ENCODE measurements at places on chromosomes 13 and 19. TPM values are rescaled to one million over a fixed set of nuclear protein-coding genes. Genes with fewer than 3 reads are reported as not detected.

DNA sequence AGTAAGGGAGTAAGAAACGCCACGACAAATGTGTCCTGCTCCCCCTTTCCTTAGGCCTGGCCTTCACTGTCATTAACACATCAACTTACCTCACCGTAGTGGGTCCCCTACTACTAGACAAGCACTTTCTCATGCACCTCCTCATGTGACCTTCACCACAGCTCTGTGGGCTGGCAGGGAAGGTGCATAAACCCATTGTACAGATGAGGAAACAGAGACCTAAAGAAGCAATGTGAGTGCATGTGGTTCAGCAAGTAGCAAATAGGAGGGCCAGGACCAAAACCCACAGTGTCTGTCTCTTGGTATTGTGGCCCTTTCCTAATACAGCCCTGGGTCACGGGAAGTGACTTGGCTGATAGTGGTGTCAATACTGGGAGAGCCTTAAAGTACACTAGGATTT is 5.3 kb downstream of the CCDC70 start:
- peaks cover 11% of the 10 kb centered on the region for H3K4me1 ChIP-seq
- no peak for DNase-seq
- H3K4me3 ChIP-seq, result no peak overlapping the region
- no peaks in the 10 kb centered on the region for H3K36me3 ChIP-seq
- no peak overlapping the region for H3K27ac ChIP-seq

GRCh38 chr19:5676772-5677105 is 3.6 kb downstream of the MICOS13 start:
- H3K36me3 ChIP-seq, result peaks cover 17% of the 10 kb centered on the region
- DNase-seq, result no peak
- no peak overlapping the region for H3K4me3 ChIP-seq
- peaks cover 18% of the 10 kb centered on the region for H3K4me1 ChIP-seq

DNA sequence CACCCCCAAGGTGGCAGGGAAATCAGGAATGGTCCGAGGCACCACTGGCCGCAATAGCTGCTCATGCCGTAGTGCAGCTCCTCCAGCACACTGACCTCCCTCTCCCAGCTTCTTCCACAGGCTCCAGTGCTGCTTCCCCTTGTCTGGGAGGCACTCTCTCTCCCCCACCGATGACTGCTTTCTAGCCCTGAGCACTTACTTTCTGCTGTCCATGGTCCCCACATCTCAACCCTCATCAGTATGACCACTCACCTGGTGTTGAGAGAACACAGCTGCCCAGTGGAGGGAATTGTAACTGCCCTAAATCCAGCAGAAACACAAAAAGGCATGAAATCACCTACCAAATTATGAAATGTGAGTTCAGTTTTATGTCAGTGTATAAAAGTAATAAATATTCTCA is 28.9 kb upstream of the TPP2 start:
- no peak overlapping the region for H3K27ac ChIP-seq
- no peaks in the 10 kb centered on the region for H3K36me3 ChIP-seq
- DNase-seq, result no peak

Gene CGB3
- not detected for total RNA-seq

DNA sequence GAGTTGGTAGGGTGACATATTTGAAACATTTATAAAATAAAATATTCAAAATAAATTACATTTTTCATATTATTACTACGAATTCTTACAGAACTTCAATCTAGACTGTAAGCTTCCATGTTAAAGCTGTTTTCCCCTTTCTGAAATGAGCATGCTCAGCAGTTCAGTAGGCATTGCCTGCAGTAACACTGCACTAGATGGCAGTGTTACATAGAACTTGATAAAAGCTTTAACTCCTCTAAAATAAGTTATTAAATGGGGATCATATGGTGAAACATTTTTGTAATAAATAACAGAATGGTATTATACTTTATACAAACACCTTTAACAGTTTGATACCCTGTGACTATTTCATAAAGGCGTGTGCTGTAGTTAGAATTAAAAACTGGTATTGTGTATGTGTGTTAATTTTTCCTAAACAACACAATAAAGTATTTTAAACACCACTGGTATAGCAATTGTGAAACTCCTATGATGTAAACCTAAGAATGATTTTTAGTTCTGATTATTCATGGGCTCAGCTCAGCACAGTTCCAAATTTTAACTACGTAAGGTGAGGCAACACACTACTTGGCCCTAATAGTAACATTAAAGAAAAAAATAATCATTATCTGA is 11.6 kb upstream of the GPR18 start:
- H3K27ac ChIP-seq, result no peak overlapping the region
- H3K36me3 ChIP-seq, result peaks cover 37% of the 10 kb centered on the region
- no peak overlapping the region for H3K4me3 ChIP-seq

- no peak overlapping the region for H3K27ac ChIP-seq
- peak; percentile 27 for DNase-seq
- no peak overlapping the region for H3K4me3 ChIP-seq
- H3K4me1 ChIP-seq, result no peaks in the 10 kb centered on the region
These were observed 30.3 kb upstream of the SEMA6B start for GRCh38 chr19:4589579-4590410.

DNA sequence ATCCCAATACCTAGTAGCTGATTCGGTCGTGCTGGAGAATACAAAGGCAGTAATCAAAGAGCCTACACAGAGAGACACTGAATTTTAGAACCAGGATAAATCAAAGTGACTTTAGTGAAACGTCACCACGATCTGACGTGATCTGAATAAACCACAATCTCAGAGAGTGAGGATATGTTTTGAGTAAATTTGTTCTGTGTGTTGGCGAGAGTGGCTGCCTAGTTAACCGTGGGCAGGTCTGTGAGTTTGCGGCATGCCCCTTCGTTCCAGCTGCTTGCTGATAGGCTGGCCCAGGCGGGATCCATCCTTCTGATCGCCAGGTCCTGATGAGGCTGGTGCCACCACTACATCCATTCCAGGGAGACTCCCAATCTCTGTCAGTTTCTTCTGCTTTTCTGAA is 40.4 kb downstream of the LRCH1 start:
- H3K36me3 ChIP-seq, result no peaks in the 10 kb centered on the region
- no peak overlapping the region for H3K27ac ChIP-seq
- no peaks in the 10 kb centered on the region for H3K27me3 ChIP-seq
- peak overlapping the region; percentile 22 for H3K4me3 ChIP-seq
- peaks cover 62% of the 10 kb centered on the region for H3K4me1 ChIP-seq

Gene NAPSA
- total RNA-seq, result 3.9 TPM

DNA sequence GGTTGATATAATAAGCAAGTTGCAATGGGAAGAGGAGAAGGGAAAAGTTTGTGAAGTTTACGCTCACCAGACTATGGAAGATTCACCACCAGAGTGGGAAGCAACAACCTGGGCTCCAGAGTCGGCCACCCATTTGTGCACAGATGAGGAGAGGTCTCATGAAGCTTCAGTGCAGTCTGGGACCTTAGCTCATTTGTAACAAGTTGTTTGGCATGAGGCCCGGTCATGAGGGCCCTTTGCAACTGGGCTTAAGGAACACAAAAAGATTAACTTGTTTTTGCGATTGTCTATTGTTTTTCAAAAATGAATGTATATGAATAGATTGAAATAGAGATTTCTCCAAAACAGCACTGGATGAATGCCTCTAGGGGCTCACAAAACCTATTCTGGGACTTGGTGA is 94.2 kb downstream of the ZNF737 start:
- no peak overlapping the region for H3K4me3 ChIP-seq
- no peak for DNase-seq
- peaks cover 3% of the 10 kb centered on the region for H3K36me3 ChIP-seq
- no peaks in the 10 kb centered on the region for H3K4me1 ChIP-seq

GRCh38 chr13:44350775-44351504 is 22.7 kb upstream of the SERP2 start:
- no peaks in the 10 kb centered on the region for H3K36me3 ChIP-seq
- peaks cover 10% of the 10 kb centered on the region for H3K4me1 ChIP-seq
- no peak overlapping the region for H3K4me3 ChIP-seq
- peaks cover 17% of the 10 kb centered on the region for H3K27me3 ChIP-seq

GRCh38 chr19:33805840-33806433 is 9.3 kb downstream of the KCTD15 start:
- no peaks in the 10 kb centered on the region for H3K27me3 ChIP-seq
- peak overlapping the region; percentile 2 for H3K4me3 ChIP-seq
- DNase-seq, result no peak
- H3K4me1 ChIP-seq, result peaks cover 20% of the 10 kb centered on the region
- peak overlapping the region; percentile 94 for H3K27ac ChIP-seq
- H3K36me3 ChIP-seq, result peaks cover 6% of the 10 kb centered on the region

GRCh38 chr19:3270902-3271301 is 46.4 kb downstream of the CELF5 start:
- peaks cover 14% of the 10 kb centered on the region for H3K4me1 ChIP-seq
- peaks cover 33% of the 10 kb centered on the region for H3K27me3 ChIP-seq
- no peaks in the 10 kb centered on the region for H3K36me3 ChIP-seq
- peak; percentile 40 for DNase-seq
- H3K27ac ChIP-seq, result no peak overlapping the region

DNA sequence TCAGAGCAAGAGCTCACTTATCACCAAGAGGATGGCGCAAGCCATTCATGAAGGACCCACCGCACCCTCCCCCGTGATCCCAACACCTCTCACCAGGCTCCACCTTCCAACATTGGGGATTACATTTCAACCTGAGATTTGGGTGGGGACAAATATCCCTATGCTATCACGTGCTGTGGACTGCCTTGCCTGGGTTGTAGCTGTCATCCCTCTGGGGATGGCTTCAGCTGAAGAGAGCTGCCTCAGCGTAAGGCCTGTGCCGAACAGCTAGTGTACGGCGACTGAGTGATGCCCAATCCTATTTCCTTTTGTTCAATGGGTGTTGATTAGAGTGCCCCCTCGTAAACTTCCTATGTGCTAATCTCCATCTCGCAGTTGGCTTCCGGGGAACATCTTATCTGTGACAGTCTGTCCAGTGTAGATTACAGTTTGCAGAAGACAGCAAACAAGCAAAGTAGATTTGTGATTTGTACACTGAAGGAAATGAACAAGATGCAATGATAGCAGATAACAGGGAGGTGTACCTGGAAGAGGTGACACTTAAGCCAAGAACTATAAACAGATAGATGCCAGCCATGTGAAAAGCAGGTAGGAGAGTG is 11.8 kb upstream of the RCBTB1 start:
- H3K4me3 ChIP-seq, result no peak overlapping the region
- H3K4me1 ChIP-seq, result no peaks in the 10 kb centered on the region
- H3K36me3 ChIP-seq, result no peaks in the 10 kb centered on the region
- H3K27me3 ChIP-seq, result no peaks in the 10 kb centered on the region

DNA sequence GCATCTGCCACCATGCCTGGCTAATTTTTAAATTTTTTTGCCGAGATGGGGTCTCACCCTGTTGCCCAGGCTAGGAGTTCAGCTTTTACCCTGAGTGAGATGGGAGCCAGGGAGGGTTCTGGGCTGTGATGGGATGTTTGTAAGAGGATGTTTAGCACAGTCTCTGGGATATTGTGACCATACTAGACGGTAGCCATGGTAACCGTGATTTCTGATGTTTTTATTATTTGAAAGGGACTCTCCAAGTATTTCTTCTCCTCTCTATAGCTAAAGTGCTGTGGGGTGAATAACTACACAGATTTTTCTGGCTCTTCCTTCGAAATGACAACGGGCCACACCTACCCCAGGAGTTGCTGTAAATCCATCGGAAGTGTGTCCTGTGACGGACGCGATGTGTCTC is 10.4 kb downstream of the TSPAN16 start:
- no peak overlapping the region for H3K27ac ChIP-seq
- DNase-seq, result no peak
- no peaks in the 10 kb centered on the region for H3K4me1 ChIP-seq

Gene MEIOSIN
- not detected for total RNA-seq

DNA sequence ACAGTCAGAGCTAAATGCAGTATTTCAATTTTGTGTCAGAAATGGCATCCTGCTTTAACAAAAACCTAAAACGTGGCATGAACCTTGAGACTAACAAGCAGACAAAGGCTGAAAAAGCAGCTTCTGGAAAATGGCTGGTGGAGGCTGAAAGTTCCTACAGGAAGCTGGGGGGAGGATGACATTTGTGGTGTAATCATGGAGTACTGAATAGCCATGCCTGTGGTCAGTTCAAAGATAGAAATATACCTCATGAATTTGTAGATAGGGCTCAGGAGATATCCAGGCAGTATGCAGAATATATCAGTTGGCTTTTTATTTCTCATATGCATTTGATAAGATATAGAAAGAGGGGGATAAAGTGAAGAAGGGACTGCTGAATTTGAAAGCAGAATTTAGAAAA is 181.7 kb downstream of the UQCRFS1 start:
- no peak overlapping the region for H3K27ac ChIP-seq
- no peaks in the 10 kb centered on the region for H3K36me3 ChIP-seq
- DNase-seq, result no peak
- no peaks in the 10 kb centered on the region for H3K27me3 ChIP-seq
- H3K4me1 ChIP-seq, result no peaks in the 10 kb centered on the region

- H3K4me3 ChIP-seq, result no peak overlapping the region
- H3K4me1 ChIP-seq, result peaks cover 17% of the 10 kb centered on the region
- H3K27me3 ChIP-seq, result peaks cover 1% of the 10 kb centered on the region
- peak; percentile 90 for DNase-seq
- no peaks in the 10 kb centered on the region for H3K36me3 ChIP-seq
These were observed 4.6 kb downstream of the TMC4 start for GRCh38 chr19:54168174-54168917.

Gene PDX1
- not detected for total RNA-seq

GRCh38 chr13:36310417-36311108 is 12.9 kb upstream of the CCDC169 start:
- DNase-seq, result no peak
- H3K36me3 ChIP-seq, result peaks cover 27% of the 10 kb centered on the region
- no peaks in the 10 kb centered on the region for H3K27me3 ChIP-seq
- H3K27ac ChIP-seq, result no peak overlapping the region

DNA sequence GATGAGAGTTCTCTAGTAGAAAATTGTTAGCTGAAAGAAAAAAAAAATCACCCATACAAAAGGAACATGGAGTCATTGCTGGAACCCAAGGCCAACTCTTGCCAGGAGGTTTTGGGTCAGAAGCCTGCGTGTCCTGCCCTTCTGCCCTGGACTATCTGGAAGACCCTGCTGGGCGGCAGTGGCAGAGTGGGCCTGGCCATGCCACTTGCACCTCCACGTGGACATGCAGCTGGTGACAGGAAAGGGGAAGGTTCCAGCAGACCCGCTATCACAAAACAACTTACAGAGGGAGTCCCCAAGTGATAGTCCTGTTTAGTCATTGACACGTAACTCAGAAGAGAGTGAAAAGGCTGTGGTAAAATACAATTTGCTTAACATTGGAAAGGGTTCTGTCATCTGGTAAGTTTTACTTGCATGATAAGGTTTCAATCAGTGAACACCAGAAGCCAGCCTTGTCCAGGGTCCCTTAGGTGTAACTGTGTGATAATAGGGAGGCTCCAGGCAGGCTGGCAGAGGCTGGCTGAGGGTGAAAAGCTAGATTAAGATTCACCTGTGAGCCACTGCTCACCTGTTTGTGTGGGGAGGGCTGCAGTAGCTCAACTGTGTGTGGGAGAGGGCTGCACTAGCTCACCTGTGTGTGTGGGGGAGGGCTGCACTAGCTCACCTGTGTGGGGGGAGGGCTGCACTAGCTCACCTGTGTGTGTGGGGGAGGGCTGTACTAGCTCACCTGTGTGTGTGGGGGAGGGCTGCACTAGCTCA is 47.8 kb downstream of the COL4A2 start:
- DNase-seq, result no peak
- no peaks in the 10 kb centered on the region for H3K27me3 ChIP-seq
- H3K4me1 ChIP-seq, result no peaks in the 10 kb centered on the region
- no peak overlapping the region for H3K27ac ChIP-seq
- H3K4me3 ChIP-seq, result no peak overlapping the region
- H3K36me3 ChIP-seq, result no peaks in the 10 kb centered on the region

Gene SULT2A1
- total RNA-seq, result not detected

Gene GPR183
- 46.2 TPM for total RNA-seq

All from activated CD4-positive, alpha-beta memory T cell treated with anti-CD3 and anti-CD28 coated beads, Interleukin-2, amount 10 ng/mL, durations not matched to agents 7 days and 5 days (primary cell).